Vagina (tissue), 2 donors: ENCODE measurements at places on chromosomes 11 and 22. TPM values are rescaled to one million over a fixed set of nuclear protein-coding genes. Genes with fewer than 3 reads are reported as not detected.

CHRM1 gene
- not detected for total RNA-seq

GAL3ST1 gene
- total RNA-seq, result not detected

MFNG gene
- 15.2 TPM for total RNA-seq

ALDH3B1 gene
- 22.1 TPM for total RNA-seq

DNA sequence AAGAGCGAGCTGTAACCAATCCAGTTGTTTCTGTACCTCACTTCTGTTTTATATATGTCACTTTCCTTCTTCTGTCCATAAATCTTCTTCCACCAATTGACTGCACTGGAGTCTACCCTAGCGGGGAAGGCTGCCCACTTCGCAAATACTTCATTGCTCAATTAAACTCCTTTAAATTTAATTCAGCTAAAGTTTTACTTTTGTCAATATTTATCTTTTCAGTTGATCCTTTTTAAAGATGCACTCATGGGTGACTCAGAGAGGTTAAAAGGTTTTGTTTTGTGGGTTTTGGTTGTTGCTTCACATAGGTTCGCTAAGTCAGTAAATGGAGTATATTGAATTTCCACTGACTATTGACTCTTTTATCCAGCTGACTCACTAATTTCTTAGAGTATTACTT lies 597.2 kb downstream of the DLG2 start:
- no peaks in the 10 kb centered on the region for H3K27me3 ChIP-seq
- H3K4me3 ChIP-seq, result no peak overlapping the region
- no peak overlapping the region for H3K27ac ChIP-seq
- H3K36me3 ChIP-seq, result no peaks in the 10 kb centered on the region
- no peak for DNase-seq
- no peaks in the 10 kb centered on the region for H3K4me1 ChIP-seq

DNA sequence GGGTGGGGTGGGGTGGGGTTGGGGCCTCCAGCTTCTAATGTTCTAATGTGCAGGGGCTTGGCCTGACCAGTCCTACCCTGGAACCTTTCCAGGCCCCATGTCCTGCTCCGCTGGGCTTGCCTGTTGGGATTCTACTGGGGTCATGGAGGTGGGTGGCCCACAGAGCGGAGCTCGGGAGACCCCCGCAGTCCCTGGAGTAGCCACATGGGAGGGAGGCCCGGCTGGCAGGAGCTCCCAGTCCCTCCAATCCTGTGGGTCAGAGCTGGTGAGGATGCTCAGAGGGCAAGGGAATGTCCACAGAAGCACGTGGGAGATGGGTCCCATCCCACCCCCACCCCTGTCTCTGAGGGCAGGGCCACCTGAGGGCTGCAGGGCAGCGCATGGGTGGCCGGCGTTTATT lies 2.9 kb downstream of the SEPTIN5 start:
- peaks cover 58% of the 10 kb centered on the region for H3K4me1 ChIP-seq
- no peaks in the 10 kb centered on the region for H3K27me3 ChIP-seq
- peak overlapping the region; percentile 85 for H3K27ac ChIP-seq

- H3K4me1 ChIP-seq, result no peaks in the 10 kb centered on the region
- H3K36me3 ChIP-seq, result no peaks in the 10 kb centered on the region
- DNase-seq, result no peak
- no peak overlapping the region for H3K4me3 ChIP-seq
Measured at GRCh38 chr11:118058311-118059245, 18.3 kb upstream of the TMPRSS4 start.

GRCh38 chr11:8285796-8286195 lies 22.1 kb upstream of the LMO1 start:
- no peaks in the 10 kb centered on the region for H3K27me3 ChIP-seq
- peak; percentile 75 for DNase-seq
- H3K36me3 ChIP-seq, result no peaks in the 10 kb centered on the region
- H3K4me3 ChIP-seq, result no peak overlapping the region

DGAT2 gene
- total RNA-seq, result 26.0 TPM

DNA sequence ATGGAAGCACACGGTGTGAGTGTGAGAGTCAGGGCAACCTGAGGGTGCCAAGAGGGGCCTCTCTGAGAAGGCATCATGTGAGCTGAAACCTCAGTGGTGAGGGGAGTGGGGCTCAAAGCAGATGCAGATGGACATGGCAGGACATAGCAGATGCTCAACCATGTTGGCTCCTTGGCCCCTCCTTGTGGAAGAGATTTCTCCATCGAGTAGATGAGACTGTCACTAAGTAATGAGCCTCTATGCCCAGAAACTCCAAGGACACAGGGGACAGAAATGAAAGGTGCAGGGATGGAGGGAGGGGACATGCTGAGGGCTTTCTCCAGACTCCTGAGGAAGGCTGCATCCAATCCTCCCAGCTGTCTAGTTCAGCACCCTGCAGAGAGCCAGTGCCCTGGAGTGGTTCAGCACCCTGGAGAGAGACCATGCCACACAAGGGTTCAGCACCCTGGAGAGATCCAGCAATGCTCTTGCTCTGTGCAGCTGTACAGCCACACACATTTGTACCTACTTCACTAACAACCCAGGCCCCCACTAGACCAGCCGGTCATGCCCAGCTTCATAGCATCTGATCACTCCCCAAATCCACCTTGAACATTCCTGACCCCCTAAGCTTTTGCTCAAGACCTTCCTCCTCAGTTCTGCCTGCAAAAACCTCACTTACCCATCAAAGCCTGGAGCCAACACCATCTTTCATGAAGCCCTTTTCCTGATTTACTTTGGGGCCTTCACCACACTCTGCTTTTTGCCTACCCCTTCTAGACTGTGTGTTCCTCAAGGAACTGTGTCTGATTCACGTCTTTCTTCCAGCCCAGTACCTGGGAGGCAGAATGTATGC lies 252.0 kb downstream of the CTTN start:
- no peak overlapping the region for H3K4me3 ChIP-seq
- no peak for DNase-seq
- H3K27me3 ChIP-seq, result no peaks in the 10 kb centered on the region
- H3K4me1 ChIP-seq, result no peaks in the 10 kb centered on the region
- no peaks in the 10 kb centered on the region for H3K36me3 ChIP-seq

DNA sequence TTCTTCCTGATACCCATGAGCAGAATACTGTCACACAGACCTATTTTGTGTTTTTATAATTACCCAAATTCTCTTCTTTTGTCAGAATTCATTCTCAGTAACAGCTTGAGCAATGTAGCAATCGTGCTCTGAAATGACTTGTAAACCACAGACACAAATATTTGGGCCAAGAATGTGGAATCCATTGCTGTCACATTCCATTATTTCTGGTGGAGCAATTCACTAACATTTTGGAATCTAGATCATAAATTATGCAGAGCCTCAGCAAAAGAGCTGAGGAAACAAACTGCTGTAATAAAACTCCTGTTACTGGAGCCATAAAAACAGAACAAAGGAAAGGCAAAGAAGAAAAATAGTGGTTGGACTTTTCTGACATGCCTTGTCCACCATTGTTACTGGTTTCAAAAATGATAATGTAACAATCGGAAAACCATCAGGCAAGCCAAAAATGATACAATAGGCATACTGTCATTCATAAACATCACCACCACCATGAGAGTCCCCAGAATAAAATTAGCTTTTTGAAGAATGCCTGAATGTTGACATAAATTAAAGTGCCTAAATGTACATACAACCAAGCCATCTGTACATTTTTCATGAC lies 223.4 kb upstream of the PITPNB start:
- no peaks in the 10 kb centered on the region for H3K36me3 ChIP-seq
- peaks cover 55% of the 10 kb centered on the region for H3K4me1 ChIP-seq
- H3K4me3 ChIP-seq, result no peak overlapping the region
- no peak for DNase-seq
- no peaks in the 10 kb centered on the region for H3K27me3 ChIP-seq

DNA sequence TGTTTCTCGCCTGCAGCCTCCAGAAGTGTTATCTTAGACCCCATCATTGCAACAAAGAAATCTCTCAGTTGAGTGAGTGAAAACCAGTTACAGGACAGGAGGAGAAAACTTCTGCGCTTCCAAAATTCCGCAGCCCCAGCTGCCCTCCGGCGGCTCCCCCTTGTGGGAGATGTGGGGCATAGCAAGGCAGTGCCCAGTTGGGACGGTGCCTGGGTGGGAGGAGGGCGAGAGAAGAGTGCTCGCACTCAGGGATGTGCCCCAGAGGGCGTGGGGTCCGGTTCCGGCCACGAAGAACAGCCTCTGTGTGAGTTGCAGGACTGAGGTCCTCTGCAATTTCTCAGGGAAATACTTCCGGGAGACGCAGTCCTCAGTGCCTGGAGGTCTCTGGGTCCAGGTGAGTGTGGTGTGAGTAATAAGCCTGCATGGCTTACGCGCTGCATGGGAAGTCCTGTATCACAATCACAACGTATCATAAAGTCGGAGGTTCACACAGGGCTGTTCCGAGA lies 87.0 kb upstream of the BLID start:
- H3K36me3 ChIP-seq, result no peaks in the 10 kb centered on the region
- H3K4me3 ChIP-seq, result peak overlapping the region; percentile 55
- H3K27me3 ChIP-seq, result no peaks in the 10 kb centered on the region
- H3K4me1 ChIP-seq, result peaks cover 23% of the 10 kb centered on the region
- DNase-seq, result no peak

FAM227A gene
- 0.25 TPM for total RNA-seq

NAP1L4 gene
- 108 TPM for total RNA-seq

ARHGAP20 gene
- total RNA-seq, result 3.4 TPM

- no peaks in the 10 kb centered on the region for H3K27me3 ChIP-seq
- no peak overlapping the region for H3K4me3 ChIP-seq
- H3K27ac ChIP-seq, result no peak overlapping the region
- peaks cover 19% of the 10 kb centered on the region for H3K4me1 ChIP-seq
Measured at GRCh38 chr11:105609341-105609781, 512 bp upstream of the GRIA4 start.

- no peak overlapping the region for H3K27ac ChIP-seq
- DNase-seq, result no peak
- H3K4me1 ChIP-seq, result peaks cover 9% of the 10 kb centered on the region
- H3K36me3 ChIP-seq, result no peaks in the 10 kb centered on the region
- no peaks in the 10 kb centered on the region for H3K27me3 ChIP-seq
Measured at GRCh38 chr11:32833921-32834320, 4.2 kb downstream of the PRRG4 start.

DNA sequence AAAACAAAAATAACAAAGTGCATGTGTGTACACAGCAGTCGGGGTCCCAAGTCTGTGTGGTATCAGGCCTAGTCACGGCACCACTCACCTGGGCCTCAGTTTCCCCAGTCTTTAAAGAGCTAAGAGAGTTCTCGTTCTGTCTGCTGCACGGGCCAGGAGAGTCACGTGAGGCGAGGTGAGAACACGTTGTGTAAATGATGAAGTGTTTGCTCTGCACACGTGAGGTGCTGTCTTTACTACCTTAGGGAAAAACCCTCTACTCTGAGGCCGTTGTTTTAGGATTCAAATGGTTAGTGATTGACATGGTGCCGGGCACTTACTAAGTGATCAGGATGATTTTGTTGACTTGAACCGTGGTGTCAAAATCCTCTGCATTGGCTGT lies 86.5 kb upstream of the PPARA start:
- peak overlapping the region; percentile 100 for H3K27ac ChIP-seq
- H3K36me3 ChIP-seq, result no peaks in the 10 kb centered on the region
- peaks cover 90% of the 10 kb centered on the region for H3K4me1 ChIP-seq
- H3K4me3 ChIP-seq, result peak overlapping the region; percentile 23
- no peak for DNase-seq

DNA sequence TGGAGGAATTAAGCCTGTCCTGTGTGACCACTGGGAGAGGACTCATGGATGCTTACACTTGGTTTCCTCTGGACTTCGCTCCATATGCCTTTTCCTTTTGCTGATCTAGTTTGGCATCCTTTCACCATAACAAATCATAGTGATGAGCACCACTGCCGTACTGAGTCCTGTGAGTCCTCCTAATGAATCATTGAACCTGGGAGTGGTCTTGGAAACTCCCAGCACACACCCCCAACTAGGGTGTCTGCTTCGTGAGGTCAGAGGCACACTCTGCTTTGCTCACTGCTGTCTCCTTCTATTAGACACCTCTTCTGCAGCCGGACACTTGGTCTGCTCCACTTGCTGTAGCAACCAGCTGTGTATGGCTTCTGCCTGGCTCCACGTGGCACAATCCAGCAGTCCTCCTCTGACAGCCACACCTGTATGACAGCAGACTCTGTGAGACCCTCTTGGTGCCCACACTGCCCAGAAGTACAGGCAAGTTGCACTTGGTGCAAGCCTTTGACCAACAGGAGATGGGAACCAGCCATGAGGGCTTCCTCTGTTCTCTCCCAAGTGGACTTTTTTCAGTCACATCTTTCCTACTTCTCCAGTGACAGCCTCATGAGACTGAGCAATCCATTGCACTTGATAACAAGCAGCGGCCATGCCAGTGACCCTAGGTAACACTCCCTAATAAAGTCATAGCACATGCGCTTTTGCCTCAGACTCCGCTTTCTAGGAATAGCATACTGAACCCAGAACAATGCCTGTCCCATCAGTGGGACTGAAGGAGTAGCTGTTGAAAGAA lies 65.0 kb upstream of the HMGXB4 start:
- H3K4me3 ChIP-seq, result no peak overlapping the region
- H3K4me1 ChIP-seq, result peaks cover 6% of the 10 kb centered on the region
- H3K27me3 ChIP-seq, result no peaks in the 10 kb centered on the region
- H3K27ac ChIP-seq, result no peak overlapping the region
- no peaks in the 10 kb centered on the region for H3K36me3 ChIP-seq

DNA sequence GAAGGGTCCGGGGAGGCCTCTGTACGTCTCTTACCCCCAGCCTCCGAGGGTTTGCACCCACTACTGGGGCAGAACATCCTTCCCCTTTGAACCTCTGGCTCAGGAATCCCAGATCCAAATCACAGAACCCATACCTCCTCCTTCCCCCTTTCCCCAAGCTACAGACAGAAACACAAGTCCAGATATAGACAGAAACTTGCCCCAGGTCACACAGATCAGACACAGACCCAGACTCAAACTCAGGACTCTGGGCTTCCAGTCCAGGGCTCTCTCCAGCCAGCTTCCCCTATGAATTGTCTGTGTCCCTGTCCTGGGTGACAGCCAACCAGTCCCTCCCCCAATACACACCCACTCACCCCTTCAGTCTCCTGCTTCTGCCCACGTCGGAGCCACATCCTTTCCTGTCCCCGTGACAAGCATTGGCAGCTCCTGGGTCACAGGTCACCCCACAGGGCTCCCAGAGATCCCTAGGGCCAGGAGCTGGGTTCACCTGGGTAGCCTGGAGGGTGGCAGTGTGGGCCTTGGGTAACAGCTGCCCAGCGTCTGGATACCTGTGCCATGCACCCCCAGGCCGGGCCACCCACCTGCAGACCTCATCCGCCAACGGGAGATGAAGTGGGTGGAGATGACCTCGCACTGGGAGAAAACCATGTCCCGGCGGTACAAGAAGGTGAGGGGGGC lies 772 bp downstream of the TBC1D10C start:
- no peak overlapping the region for H3K27ac ChIP-seq
- no peak for DNase-seq
- H3K4me3 ChIP-seq, result peak overlapping the region; percentile 8

GRCh38 chr11:4865855-4866254 lies 15.8 kb upstream of the OR51T1 start:
- H3K4me1 ChIP-seq, result no peaks in the 10 kb centered on the region
- DNase-seq, result no peak
- no peaks in the 10 kb centered on the region for H3K36me3 ChIP-seq

DNA sequence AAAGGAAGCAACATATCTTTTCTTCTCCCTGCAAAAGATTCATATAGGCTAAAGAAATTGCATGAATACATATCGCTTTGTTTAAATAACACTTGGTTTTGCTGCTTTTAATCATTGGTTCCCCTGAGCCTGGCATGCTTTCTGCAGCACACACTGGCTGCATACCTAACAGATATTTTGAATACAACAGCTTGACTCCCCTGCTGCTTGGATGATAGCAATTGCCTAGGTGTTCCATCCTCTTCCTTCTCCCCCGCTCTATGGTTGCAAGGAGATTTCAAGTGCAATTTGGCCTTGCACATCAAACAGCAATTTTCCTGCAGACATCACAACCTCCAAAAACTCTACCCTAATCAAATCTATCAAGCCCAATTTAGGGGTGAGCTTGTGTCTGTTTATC lies 430.0 kb downstream of the NTM start:
- H3K27ac ChIP-seq, result no peak overlapping the region
- H3K4me1 ChIP-seq, result no peaks in the 10 kb centered on the region
- H3K4me3 ChIP-seq, result no peak overlapping the region
- no peaks in the 10 kb centered on the region for H3K36me3 ChIP-seq
